Activated CD4-positive, alpha-beta T cell treated with anti-CD3 and anti-CD28 coated beads for 4 hours (primary cell): ENCODE measurements at places on chromosomes 12 and 14.

- no peak for DNase-seq
Measured at GRCh38 chr12:52434081-52434733, at the start of gene KRT75. Gene KRT75 (minus strand): TSS chr12:52434371. CDS start chr12:52434304, 67 bp downstream.

GRCh38 chr12:132100306-132101065 is 43.6 kb downstream of the DDX51 start:
- no peak for DNase-seq

- DNase-seq = no peak
Measured at GRCh38 chr12:131510431-131510830, 200.5 kb upstream of the SFSWAP start.

- no peak for DNase-seq
Measured at GRCh38 chr14:105476097-105476830, 1.6 kb downstream of the CRIP2 start.

DNA sequence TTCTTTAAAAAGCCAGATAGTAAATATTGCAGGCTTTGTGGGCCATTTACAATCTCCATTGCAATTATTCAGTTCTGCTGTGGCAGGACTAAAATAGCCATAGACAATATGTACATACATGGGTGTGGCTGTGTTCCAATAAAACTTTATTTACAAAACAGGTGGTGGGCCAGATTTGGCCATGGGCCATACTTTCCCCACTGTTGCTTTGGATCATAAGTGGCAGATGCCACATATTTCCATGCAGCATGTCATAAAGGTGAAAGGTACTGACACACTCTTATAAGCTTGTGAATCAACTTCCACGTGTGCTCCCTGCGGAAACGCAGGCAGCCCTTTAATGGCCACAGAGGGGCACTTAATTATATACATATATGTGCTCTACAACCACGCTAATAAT is 244.4 kb upstream of the FOXN3 start:
- no peak for DNase-seq

DNA sequence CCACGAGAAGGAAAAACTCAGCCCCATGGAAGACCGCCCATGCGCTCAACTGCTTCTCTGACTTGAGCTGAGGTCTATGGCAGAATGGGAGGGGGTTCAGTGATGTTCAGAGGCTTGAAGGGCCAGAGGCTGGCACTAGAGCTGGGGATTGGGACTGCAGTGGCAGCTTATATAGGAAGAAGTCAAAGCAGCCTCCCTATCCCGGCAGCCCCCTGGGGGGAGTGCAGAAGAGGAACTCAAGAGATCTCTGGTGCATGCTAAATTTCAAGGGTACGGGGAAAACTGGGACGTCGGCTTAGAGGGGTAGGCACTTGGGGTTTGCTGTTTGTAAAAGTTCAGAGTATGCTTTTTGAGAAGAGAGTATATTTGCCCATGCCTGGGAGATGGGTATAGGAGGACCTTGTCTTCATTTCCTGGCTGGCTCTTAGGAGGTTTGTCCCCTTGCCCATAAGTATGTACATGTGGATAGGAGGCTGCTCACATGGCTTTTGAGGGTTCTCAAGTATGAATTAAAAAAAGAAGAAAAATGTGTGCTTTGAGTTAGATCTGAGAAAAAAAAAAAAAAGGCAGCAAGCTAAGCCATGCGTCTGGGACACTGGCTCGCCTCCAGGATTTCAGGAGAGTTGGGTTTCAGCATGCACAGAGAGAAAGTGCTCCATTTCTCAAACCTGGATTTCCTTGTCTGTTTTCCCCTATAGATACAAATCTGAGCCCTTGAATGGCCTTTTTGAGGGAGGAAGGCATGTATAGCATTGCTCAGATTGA is 3.2 kb upstream of the MEG3 start:
- DNase-seq = no peak

DNA sequence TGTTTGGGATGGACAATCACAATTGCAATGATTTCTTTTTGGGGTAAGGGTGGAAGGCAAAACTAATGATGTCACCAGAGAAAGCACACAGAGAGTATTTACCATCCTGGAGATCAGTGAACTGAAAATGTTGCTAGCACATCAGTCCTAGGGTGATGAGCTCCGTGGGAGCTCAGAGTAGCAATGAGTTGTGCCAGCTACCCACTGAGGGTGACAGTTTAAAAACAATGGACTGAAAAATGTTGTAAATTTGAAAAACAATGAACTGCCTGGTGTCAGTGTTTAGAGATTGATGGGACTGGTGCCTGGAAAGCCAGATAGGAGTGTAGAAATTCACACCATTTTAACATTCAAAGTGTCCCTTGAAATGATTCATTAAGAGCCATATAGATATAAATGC is 198.5 kb downstream of the ATP23 start:
- DNase-seq = no peak

DNA sequence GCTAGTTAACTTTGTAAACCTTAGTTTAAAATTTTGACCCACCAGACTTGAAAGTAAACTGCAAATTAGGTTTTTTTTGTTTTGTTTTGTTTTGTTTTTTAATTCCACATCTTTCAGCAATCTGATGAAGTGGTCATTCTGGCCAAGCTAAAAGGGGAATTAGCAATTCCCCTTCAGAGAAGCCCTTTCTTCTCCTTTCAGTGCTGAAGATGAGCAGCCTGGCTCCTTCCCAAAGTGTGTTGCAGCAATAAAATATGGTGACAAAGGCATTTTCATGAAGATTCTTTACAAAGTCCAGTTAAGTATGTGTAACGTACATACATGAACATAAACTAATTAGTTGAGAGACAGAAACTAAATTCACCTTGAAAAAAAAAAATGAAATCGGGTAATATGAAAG is 380.1 kb downstream of the NOVA1 start:
- no peak for DNase-seq

GRCh38 chr12:102163383-102163782 is 34.2 kb downstream of the PMCH start:
- no peak for DNase-seq

DNA sequence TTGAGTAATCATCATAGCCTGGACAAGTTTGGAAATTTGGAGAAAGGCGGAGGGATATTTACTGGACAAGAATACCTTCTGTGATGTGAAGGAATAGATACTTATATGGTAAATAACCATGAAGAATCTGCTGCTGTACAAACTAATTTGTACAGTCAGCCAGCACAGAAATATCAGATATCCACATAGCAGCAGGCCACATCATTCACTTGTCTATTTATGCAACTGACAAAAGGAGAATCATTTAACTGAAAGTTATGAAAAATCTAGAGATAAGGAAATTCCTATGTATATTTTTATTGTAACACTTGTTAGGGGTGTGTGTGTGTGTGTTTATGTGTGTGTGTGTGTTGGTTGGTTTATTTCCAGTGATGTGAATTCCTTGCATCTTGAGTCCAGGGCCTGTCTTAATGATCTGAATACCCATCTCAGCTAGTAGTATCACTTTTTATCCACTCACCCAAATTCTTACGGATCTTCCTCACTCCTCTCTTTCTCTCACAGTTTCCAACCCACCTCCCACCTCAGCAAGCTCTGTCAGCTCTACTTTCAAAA is 10.5 kb upstream of the LRIG3 start:
- DNase-seq = no peak

DNA sequence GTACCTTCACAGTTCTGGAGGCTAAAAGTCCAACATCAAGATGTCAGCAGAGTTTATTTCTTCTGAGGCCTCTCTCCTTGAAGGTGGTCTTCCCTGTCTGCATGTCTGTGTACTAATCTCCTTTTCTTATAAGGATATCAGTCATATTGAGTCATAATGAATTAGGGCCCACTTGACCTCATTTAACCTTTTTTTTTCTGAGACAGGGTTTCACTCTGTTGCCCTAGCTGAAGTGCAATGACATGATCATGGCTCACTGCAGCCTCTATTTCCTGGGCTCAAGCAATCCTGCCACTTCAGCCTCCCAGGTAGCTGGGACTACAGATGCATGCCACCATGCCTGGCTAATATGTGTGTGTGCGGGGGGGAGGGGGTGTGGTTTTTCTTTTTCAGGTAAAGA is 41.7 kb downstream of the PPM1H start:
- DNase-seq = no peak
